ENCODE measurements at places on chromosomes 1 and 21.

DNA sequence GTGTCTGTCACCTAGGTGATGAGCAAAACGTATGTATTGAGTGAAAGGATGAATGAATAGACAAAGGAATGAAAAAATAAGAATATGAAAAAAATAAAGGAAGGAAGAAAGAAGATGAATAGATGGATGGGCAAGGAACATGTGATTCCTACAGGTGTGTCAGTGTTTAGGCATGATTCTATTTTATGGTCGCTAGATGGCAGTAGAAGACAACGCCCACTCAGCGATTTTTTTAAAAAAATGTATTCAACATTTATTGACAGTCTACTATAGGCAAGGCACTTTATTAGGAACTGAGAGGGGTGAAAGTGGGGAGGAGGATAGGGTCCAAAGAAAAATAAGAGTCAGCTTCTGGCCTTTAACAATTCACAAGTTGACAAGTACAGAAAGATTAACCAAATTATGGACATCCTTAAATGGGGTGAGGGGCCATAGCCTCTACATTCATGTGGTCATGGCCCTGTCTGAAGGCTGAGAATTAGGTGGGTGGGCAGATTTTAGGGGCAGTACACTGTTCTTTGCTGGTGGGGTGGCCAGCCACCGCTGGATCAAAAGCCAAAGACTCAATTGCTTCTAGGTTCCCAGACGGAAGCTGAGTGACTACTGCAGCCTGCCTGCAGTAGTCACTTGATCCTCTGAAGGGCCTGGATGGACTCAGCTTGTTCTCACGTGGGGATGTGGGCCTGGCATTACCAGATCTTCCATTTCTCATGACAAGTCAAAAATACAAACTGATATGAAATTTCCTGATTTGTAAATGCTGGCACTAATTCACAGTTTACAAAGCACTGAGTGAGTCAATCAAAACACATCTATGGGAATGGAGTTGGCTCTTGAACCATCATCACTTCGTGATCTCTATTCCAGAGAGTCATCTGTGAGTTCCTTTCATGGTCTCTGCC, 83.9 kb downstream of the FASLG start:
- DNase-seq, result no peak

DNA sequence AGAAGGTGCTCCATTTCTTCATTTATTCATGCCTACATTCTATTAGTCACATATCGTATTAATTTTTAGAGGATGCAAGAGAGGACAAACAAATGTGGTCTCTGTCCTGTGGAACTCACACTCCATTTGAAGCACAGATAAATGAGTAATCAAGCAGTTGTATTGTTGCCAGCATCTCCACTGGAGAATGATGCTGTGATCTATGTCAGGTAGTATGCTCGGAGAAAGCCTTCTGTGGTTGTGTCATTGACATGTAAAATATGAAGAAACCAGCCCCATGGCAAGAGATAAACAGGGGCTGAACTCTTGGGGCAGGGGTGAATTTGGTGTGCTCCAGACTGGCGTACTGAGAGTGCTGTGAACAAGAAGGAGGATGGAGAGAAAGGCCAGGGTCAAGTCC, 101.2 kb downstream of the FASLG start:
- no peak for DNase-seq

- DNase-seq, result no peak
Measured at GRCh38 chr1:24309762-24310485, 9.2 kb upstream of the GRHL3 start.

DNA sequence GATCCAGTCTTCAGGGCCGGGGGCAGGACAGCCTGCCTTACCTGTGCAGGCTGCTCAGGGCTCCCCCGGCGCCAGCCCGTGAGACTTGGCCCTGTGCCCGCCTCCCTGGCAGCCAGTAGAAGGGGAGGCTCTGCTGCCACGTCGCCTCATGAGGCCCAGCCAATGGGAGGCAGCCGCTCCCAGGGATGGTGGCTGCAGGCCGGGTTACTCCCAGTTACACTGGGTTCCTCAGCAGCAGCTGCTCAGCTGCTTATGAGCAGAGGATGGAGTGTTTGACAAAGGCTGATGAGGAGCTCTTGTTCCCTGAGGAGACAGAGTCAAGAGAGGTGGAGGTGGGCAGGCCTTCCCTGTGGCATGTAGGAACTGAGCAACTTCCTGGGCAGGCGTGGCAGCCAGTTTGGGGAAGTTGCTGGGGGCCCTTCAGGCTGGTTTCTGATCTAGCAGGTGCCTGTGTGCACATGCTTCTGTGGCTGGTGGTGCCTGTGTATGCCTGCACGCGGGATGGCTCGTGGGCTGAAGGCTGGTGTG, 5.5 kb downstream of the MFSD2A start:
- DNase-seq, result no peak

- no peak for DNase-seq
Measured at GRCh38 chr1:27577504-27578188, 26.3 kb downstream of the AHDC1 start.

GRCh38 chr21:33968080-33968994, 52.7 kb upstream of the ATP5PO start:
- no peak for DNase-seq

DNA sequence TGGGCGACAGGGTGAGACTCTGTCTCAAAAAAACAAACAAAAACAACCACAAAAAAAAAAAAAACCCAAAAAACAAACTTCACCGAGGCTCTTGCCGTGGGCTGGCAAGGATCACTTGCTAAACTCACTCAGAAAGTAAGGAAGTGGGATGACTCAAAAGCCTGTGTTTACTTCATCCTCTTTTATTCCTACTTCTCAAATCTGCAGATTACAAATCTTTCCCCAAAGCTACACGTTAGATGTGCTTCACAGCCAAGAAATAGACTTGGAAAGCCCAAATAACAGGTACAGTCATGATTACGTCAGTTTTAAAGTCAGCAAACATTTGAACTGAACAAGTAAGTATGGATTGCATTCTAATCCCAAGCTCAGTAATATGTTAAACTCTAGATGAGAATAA, 359.3 kb downstream of the ADGRL2 start:
- no peak for DNase-seq

- DNase-seq, result no peak
Measured at GRCh38 chr1:169367096-169367685, 406 bp downstream of the NME7 start.

DNA sequence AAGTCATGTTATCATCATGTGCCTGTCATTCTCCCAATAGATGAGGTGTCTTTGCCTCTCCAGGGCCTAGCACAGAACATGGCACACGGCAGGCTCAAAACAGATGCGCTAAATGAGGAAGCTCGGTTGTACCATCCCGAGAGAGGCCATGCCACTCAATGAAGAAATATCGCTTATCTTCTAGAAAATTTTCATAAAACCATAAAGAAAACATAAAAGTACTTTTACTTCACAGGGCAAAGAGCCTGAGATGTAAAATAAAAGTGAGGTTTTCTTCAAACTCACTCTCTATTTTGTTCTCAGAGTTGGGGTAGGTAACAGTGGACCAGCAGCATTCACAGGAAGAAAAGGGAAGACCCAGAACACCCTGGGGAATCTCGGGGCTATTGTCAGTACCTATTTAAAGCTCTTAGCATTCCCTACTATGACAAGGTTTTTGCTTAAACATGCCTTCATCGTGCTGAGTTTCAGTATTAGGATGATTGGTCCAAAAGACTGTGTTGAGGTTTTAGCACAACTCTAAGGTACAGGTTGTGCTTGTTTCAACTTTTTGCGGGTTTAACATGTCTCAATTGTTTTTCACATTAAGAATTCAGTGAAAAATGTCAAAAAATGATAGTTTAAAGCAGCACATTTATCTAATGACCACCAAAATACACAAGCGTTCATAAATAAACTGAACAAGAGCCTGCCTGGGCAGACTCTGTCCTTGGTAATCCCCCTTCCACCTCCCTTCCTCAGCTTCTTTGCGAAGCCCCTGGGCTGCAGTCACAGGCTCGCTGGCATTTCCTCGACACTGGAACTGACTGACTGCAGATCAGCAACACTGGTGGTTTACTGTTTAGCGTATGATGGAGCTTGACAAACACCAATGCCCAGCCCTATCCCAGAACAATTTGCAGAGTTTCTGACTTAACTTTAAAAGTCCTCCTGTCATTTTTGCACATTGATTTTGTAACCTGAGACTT, 55.6 kb downstream of the COQ8A start:
- no peak for DNase-seq

- no peak for DNase-seq
Measured at GRCh38 chr1:108758796-108759195, 12.3 kb downstream of the STXBP3 start.

DNA sequence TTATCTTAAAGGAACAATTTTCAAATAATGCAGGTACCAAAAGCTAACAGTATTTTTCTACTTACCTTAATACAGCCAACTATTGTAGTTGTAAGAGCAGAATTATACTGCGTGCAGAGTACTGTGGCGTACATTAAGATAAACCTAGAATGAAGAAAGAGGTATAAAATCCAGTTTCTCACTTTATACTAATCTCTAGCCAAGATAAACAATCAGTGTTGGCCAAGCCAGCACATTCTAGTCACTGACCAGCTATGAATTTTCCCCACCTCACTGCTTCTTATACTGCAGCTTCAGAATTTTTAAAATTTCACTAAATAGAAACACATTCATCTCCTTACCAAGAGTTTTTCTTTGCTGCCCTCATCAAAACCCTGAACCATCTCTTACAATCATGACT, 33.6 kb downstream of the SLC35D1 start:
- no peak for DNase-seq

DNA sequence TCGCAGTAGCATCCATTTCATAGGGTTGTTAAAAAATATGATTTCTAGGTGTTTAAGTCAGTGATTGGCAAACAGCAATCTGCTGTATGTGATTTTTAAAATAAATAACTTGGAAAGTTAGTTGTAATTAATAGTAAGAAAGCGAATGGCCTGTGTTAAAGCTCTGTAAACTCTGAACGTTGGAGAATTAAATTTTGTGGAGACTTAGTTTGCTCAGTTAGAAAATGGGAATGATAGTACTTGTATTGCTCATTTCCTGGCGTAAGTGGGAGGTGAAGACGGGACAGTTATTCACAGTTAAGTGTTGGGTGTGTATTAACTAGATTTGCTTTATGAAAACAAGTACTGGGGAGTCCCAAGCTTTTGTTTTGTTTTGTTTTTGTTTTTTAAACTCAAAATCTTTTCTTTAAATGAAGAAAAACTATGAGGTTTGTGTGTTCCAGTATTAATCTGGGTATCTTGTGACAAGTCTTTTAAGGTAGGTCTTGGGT, 995 bp downstream of the CACYBP start:
- no peak for DNase-seq

DNA sequence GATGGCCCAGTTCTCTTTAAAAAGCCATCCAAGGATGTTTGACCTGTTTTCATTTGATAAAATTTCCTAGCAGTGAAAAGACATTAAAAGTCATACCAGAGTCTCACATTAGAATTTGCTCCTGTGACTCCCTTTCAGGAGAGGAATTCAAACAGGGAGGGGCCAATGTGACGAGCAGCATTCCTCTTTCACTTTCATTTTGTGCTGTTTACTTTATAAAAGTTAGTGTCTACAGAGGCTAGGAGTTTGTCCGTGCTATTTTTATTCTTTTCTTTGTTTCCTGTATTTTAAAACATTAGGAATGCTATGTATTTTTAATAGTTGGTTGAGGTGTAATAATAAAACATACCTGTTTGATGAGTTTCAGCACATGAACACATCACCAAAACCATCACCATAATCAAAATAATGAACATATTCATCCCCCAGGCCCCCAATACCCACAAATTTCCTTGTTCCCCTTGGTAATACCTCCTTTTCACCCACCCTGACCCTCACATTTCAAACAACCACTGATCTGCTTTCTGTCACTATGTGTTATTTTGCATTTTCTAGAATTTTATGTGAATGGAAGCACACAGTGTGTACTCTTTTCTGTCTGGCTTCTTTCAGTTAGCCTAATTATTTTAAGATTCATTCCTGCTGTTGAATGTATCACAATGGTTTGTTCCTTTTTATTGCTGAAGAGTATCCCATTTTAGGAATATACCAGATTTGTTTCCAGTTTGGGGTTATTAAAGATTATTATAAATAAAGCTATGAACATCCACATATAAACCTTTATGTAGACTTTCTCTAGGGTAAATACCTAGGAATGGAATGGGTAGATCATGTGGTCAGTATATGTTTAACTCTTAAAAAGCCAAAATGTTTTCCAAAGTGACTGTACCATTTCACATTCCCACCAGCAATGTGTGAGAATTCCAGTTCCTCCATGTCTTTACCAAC, 129.5 kb downstream of the TENT5C start:
- DNase-seq, result no peak

DNA sequence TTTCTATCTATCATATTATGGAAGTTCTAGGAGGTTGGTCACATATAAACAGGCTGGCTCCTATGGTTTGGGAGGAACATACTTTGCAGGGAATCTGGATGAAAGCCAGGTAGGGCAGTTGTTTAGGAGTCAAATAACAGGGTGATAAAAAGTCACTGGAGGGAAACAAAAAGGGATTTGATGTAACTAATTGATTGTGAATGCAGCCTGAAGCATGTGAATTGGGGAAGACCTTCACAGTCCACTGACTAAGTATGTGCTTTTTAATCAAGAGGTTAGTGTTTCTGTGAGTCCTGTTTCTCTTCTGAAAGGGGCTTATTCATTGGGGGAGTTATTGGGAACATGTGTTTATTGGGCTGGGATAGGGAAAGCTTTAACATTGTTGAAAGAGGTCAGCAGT, 41.3 kb downstream of the HMCN1 start:
- DNase-seq, result no peak

GRCh38 chr1:5456090-5456811, 536.0 kb downstream of the NPHP4 start:
- no peak for DNase-seq

GRCh38 chr1:211601982-211602670, 23.2 kb upstream of the SLC30A1 start:
- DNase-seq, result no peak

DNA sequence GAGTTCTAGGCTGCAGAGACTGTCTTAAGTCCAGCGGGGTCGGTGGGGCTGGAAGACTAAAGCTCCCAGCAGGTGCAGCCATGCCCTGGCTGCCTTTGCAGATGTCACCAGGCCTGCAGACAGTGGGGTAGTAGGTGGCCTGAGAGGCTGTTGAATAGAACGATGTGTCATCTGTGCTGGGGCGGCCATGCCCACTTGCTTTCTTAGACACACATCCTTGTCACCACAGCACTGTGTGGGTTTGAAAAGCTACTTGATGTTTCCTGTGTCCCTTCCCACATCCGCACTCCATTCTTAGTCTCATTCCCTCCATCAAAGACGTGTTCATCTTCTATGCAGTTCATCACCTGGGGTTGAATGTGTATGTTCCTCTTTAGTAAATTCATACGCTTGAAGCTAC, 184.5 kb upstream of the TMEM51 start:
- peak; percentile 9 for DNase-seq

GRCh38 chr1:3423245-3423829, 31.1 kb upstream of the ARHGEF16 start:
- no peak for DNase-seq

DNA sequence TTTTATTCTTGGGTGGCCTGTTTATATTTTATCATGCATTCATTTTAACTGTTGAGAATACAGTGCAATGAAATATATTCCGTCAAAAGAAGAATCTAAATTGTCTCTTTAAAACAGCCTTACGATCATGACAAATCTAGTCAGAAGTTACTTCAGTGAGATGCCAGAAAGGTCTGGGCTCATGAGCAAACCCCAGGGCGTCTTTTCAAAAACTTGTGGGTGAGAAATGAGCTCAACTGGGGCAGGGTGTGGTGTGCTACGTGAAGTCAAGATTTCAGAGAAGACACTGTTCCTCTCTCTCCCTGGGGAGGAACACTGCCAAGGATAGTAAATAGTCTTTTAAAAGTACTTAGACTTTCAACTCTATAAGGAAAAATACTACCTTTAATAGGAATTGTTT, 13.4 kb upstream of the UAP1 start:
- no peak for DNase-seq

- no peak for DNase-seq
Measured at GRCh38 chr1:55088413-55088812, 49.1 kb downstream of the PCSK9 start.

Measured in activated effector memory CD4-positive, alpha-beta T cell treated with Interleukin-2 at 50 U/mL for 16 hours (primary cell).